SK-MEL-5 (cell line): ENCODE measurements at places on chromosomes 12 and 14.

GRCh38 chr12:131828671-131829355, 620 bp downstream of the MMP17 start:
- DNase-seq: no peak

GRCh38 chr12:39144613-39145061, 239.2 kb upstream of the CPNE8 start:
- no peak for DNase-seq

GRCh38 chr12:20142956-20143355, 225.4 kb upstream of the PDE3A start:
- peak; percentile 54 for DNase-seq

GRCh38 chr14:30317729-30318128, 241.2 kb upstream of the G2E3 start:
- no peak for DNase-seq

GRCh38 chr12:29176941-29177340, 27.9 kb downstream of the FAR2 start:
- DNase-seq: no peak

- no peak for DNase-seq
Measured at GRCh38 chr14:55410876-55411275, 754 bp downstream of the ATG14 start.

- no peak for DNase-seq
Measured at GRCh38 chr12:118603610-118604361, 227.4 kb downstream of the SUDS3 start.

GRCh38 chr12:117064049-117064448, 35.2 kb downstream of the TESC start:
- no peak for DNase-seq

- peak; percentile 0 for DNase-seq
Measured at GRCh38 chr14:79331830-79332229, 879.5 kb downstream of the DIO2 start.

DNA sequence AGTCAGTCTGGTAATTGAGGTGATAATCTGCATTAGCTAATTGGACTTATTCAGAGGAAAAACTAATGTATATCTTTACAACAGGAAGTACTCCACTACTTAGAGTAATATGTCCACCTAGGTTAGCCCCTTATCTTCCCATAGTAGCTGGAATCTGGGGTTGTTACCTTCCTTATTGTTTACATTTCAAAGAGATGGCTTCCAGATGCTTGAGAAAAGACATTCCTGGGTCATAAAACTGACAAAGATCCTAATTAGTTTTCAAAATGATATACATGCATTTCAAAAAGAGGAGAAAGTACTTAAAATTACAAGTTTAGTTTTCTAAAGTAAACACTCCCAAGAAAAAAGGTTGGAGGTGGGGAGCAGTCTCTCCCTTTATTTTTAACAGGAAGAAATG, 78.1 kb downstream of the RPL10L start:
- no peak for DNase-seq

DNA sequence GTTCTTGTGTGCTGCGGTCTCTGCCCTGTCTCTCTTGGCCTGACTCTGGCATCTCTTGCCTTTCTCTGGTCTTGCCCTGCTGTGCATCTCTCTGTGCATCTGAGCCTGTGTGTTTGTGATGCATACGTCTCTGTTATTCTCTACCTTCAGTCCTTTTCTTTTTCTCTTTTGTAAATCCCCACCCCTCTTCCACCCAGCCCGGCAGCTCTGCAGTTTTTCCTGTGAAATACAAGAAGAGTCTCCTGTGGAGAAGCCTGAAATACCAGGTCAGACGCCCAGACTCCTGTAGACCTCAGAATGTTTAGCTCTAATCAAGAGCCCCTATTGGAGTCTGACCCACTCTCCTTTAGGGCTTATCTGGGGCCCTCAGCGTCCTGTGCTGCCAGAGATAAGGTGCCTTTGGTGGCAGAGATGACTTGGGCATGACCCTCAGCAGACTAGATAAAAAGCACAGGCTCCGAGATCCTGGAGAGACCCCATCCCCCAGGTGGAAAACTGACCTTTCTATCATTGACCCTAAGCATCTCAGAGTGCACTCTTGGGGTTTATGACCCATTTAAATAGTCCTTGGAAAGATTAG, 167.5 kb upstream of the SRRM4 start:
- no peak for DNase-seq

DNA sequence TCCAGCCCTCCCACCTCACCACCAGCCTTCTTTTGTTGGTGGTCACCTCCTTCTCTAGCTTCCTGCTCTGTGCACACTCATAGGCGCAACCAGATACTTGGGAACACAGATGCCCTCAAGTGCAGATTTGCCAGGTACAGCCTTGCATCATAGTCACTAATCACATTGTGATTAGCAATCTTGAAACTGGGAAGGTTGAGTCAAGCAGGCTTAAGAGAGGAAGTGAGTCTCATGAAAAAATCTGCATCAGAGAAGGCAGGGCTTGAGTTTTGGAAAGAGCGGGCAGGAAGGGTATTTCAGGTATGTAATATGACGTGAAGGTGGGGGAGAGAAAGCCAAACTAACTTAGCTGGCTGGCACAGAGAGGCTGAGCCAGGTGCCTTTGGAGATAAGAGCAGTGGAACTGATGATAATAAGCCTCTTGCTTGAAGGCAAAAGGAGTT, 2.7 kb upstream of the RABGGTA start:
- DNase-seq: no peak

DNA sequence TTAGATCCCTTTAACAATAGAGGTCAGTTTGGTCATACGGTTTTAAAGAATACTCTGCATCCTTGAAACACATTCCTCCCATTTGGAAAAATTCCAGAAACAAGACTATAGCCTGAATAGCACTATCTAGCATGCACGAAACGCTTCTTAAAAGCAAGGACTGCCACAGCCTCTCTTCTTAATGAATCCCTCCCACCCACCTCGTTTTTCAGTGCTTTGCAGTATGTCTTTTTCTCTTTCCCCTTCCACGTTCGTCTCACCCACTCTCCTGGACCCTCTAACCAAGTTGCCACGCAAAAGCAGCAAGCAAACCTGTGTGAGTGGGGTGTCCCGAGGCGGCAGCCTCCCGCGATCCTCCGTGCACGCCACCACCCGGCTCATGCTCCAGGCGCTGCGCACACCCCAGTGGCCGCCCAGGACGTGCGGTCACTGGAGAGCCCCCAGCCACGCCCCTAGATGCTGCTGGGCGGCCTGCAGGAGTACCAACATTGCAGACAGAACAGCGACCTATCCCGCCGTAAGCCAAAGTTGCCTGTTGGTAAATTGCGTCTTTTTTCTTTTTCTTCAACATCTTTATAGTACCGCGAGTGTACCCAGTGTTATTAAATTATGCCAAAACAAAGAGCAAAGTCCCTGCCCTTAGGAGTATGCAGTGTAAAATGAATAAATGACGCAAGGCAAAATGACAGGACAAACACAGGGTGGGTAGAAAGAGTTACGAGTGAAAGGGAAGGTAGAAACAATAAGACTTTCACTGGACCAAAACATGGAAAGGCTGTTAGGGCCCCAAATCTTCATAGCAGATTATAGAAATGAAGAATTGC, at the start of gene SLC38A4:
SLC38A4 (minus strand) TSS at position 407 of the 824 bp plus-strand sequence. CDS start 32,926 bp downstream, outside the sequence.
- DNase-seq: no peak

DNA sequence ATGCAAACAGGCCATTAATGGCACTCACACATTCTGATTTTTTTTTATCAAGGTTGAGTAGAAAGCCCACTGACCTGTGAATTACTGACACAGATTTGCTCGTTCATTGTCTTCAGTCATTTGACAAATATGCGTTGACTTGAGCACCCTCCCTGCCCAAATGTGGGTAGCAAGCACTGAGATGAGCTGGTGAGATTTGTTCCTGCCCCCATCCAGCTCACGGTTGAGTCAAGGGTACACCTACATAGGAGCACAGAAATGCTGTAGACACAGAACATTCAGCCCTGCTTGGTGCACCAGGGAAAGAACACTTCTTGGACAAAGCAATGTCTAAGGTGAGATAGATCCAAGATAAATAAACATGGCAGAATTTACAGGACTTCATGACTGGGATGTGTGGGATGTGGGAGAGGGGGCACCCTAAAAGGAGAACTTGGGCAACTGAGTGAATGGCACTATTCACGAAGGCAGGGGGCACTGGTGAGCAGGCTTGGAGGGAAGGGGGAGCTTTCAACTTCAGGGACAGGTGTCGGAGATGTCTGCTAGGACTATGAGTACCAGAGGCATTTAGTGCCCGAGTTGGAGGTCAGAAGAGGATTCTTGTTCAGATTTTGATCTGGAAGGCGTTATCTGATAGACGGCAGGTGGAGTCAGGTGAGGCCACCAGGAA, 213.4 kb downstream of the VRK1 start:
- peak; percentile 4 for DNase-seq

GRCh38 chr14:57502586-57503254, 9.1 kb upstream of the CCDC198 start:
- DNase-seq: no peak

GRCh38 chr12:24360057-24360456, 410.6 kb upstream of the SOX5 start:
- no peak for DNase-seq

- peak; percentile 48 for DNase-seq
Measured at GRCh38 chr12:121611306-121611705, 15.0 kb upstream of the ORAI1 start.

DNA sequence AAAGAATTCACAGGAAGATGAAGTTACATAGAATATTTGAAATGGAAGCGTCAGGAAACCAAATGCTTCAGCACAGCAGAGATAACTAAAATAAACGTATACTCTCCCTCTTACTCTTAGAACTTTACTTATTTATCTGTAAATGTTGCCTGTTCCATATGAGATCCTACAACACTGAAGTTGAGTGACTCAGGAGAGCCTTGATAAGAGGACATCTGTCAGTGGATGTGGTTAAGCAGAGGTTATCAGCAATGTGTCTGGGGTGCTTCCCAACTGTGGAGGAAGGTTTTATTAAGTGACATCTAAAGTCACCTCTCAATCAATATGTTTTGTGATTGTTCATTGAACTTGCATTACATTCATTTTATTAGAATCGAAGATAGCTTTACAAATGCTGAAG, 81.9 kb downstream of the NEDD1 start:
- DNase-seq: no peak

DNA sequence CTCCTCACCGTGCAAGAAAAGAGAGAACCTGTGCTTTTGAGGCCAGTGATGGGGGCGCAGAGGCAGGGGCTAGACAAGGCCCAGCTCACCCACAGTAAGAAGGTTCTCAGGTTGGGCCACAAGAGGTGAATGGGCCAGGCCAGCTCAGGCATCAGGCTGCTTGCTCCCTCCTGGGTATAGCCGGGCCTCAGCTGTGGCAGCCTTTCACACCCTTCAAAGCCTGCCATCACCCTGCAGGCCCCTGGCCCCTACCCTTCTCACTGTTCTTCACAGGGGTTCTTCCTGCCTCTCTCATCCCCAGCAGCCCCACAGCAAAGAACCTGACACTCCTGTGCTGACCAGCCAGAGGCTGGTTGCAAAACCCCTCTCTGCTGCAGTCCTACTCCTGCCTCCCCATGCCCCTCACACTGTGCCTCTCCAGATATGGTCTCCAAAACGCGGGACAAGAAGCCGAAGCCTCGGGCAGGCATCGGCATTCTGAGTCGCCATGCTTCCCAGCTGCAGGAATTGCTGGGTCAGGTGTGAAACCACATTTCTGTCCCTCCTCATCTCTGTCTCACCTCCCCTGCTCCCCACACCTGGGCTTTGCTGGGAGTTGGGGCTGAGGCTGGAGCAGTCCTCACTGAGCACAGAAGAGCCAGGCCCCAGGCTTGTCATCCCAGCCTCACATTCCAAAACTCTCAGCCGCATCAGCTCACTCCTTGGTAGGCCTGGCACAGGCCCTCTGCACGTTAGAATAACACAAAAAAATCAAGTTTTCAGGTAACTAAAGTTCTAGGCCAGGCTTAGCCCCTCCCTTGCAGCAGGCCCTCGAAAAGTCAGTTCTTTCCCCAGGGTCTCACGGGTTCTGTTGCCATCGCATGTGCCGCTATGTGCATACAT, 6.9 kb upstream of the FAIM2 start:
- DNase-seq: no peak
